Stimulated activated naive CD8-positive, alpha-beta T cell treated with anti-CD3 and anti-CD28 coated beads, Interleukin-15, amount 100 ng/mL, for 72 hours (primary cell): ENCODE measurements at places on chromosomes 7 and 10.

DNA sequence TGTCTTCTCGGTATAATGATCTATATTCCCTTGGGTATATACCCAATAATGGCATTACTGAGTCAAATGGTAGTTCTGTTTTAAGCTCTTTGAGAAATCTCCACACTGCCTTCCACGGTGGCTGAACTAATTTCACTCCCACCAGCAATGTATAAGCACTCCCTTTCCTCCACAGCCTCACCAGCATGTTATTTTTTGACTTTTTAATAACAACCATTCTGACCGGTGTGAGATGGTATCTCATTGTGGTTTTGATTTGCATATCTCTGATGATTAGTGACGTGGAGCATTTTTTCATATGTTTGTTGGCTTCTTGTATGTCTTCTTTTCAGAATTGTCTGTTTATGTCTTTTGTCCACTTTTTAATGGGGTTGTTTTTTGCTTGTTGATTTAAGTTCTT lies 33.6 kb downstream of the KIAA1217 start:
- DNase-seq: no peak

- no peak for DNase-seq
These were observed 147.9 kb upstream of the SEMA3C start for GRCh38 chr7:81066797-81067196.

DNA sequence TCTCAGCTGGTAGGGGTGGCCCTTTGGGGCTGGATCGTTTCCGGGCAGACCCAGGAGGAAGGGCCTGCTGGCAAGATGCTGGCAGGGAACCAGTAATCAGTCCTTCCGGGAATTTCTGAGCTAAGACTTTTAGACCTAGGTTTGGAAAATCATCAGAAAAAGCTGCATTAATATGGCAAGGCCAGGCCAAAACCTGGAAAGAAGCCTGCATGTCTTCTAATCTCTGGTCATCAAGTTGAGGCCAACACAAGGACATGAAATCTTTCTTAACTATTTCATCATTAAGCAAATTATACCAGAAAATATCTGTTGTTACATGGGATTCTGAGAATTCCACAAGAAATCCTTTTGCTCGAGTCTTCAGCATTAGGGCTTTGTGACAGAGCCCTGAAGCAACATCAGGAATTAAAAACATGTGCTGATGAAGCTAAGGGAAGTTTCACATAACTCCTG lies 19.9 kb downstream of the CPA1 start:
- DNase-seq: no peak

DNA sequence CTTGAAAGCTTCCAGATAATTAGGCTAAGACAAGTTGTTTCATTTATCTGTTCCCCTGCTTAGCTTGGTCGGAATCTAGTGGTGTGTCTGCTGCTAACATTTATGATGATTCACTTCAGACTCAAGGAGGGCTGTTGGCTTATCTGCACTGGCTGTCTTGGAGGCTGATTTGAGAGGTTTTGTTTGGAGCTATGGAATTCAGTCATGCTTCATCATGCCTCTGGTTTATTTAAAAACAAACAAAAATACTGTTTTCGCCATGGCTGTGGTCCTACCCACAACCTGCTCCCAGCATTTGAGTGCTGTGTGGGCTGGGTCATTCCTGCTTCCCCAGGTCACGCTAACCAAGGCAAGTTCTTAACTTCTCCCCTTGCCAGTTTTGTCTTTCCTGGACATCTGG lies 11.7 kb upstream of the ARPC1B start:
- no peak for DNase-seq

GRCh38 chr7:135283959-135284638 lies 50.5 kb downstream of the STRA8 start:
- DNase-seq: no peak

DNA sequence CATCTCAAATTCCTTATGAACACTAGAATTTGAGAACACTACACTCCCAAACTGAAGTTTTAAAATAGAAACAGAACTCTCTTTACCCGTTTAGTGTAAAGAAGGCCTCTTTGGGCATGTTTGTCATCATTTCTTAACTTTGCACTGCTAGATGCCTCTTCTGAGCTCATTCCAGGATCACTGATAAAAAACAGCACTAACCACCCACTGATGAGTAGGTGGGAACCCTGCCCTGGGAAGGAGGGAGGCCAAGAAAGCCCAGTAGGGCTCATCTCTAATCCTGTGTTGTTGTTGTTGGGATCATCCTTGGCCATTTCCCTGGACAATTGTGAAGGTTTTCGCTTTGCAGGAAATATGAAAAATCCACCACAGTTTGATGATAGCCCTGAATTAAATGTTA lies 68.2 kb downstream of the CUBN start:
- no peak for DNase-seq

DNA sequence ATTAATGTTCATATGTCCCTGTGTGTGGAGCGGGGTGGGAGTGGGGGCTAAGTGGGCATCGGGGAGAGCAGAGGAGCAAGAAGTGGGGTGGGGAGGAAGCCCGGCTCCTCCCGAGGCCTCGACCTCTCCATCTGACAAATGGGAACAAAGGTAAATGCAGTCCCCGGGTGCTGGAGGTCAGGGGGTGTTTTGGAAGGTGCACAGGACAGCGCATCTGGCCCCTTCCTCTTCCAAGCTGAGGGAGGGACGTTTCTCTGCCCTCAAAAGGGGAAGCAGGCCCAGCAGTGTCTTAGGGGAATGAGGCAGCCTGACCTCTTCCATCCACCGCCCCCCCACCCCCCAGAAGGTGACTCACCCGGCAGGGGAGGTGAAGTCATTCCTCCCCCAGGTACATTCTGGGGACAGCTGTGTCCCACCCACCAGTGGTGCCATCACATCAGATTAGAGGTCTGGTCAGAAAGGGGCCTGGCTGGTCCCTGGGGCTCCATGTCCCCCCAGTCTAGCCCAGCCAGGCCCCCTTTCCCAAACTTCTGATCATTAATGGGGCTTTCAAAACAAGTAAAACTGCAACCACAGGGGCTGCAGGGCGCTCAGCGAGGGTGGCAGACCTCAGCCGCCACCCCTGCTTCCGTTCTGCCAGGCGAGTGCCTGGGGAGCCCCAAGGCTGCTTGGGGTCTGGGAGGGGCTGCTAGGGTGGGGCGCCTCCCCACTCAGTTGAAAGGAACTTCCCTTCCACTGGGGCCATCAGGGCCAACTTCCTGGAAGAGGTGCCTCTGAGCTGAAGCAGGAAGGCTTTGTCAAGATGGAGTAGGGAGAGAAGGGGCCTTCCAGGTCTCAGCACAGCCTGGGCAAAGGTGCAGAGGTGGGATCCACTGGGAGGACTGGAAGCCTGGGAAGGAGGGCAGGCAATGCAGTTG lies 10.8 kb downstream of the LFNG start:
- DNase-seq: peak; percentile 70

DNA sequence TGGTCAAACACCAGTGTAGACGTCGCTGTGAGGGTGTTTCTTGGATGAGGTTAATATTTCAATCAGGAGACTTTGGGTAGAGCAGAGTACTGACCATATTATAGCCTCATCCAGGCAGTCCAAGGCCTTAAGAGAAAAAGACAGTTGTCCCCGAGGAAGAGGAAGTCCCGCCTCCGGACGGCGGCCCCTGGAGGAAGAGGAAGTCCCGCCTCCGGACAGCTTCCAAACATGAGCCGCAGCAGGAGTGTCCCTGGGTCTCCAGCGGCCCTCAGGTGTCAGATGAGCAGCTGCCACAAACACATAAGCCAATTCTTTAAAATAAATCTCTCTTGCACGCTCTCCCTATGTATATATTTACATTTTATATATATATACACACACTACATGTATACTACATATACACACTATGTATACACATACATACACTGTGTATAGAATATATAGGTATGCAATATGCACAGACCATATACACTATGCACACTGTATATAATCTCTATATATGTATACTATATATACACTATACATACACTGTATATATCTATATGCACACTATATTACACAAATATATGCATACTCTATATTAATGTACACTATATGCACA lies 37.5 kb downstream of the PWWP2B start:
- no peak for DNase-seq

- no peak for DNase-seq
These were observed 156.1 kb upstream of the PLXDC2 start for GRCh38 chr10:19659920-19660655.

GRCh38 chr10:75403939-75404814 lies 2.6 kb upstream of the ZNF503 start:
- peak; percentile 14 for DNase-seq

- no peak for DNase-seq
These were observed 90.7 kb downstream of the GNAI1 start for GRCh38 chr7:80225361-80225760.

DNA sequence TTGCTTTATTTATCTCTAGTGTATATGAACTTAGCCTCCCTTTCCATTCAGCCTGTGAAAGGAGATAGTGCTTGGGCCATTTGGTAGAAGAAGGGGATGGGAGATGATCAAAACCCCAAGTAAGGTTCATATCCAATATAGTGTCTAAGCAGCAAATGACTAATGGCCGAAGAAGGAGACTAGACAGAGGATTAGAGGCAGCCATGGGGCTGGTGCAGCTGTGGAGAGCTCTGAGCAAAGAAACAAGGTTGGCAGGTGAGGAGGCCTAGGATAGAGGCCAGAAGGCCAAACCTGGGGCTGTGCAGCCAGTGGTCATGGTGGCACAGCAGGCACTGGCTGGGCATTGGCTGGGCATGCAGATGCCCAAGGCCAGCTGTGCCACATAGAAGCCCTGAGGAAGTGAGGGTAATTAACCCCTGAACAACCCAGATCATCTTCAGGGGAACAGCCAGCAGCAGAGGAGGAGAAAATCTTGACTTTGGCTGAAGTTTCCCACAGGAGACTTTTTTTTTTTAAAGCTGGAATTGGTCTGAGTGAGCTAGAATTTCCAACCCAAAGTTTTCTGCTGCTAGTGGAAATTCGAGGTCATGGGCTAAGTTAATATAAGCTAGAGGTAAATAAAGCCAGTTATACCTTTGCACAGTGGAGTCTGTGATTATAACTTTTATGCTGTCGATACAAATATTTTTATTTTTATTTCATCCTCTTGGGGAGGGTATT lies 10.3 kb upstream of the CPA1 start:
- DNase-seq: no peak

GRCh38 chr10:18303851-18304801 lies 163.9 kb downstream of the CACNB2 start:
- DNase-seq: no peak

DNA sequence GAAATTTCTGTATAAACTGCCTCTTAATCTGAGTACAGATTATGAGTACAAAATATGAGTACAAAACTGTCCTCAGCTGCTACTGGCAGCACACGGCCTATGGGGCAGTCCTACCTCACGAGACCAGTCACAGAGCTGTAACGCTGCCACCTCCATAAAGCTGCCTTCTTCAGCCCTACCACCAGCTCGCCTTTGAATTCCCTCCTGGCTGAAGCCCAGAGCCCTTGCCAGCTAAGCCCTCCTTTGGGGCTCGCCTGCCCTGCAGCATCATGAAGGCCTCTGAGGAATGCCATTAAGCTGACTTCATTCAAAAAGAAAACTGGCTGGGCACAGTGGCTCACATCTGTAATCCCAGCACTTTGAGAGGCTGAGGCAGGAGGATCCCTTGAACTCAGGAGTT lies 180.0 kb upstream of the SH2B2 start:
- no peak for DNase-seq

DNA sequence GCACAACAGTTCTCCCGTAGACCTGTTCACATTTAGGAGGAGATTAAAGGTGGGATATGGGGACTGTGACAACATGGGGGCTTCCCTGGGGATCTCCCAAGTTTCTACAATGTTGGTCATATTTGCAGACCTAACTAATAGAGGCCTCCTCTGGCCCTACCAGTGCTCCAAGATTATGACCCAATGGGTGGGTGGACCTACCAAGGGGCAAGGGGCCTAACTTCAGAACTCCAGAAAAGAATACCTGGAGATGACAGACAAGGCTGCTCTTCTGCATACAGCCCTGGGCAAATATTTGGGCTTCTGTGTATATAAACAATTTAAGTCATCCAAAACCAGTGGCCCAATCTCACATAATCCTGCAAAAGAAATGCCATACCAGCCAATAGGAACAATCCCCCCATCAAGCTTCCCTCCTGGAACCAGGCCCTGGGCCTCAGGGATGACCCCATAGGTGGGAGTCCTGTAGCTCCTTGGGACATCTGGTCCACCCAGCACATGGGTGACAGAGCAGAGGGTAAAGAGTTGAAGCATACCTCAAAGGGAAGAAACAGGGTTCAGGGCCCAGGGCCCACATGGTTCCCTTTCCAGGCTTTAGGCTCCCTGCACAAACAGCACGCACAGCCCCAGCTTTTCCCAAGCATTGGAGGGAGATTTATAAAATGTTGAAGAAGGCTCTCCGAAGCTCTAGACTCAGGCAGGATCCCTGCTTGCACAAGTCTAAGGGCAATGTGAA lies 86.1 kb upstream of the CHST15 start:
- no peak for DNase-seq

- DNase-seq: peak; percentile 37
These were observed 185.2 kb upstream of the ITGB1 start for GRCh38 chr10:33143160-33143728.

- DNase-seq: no peak
These were observed 2.8 kb upstream of the DEPP1 start for GRCh38 chr10:44981172-44982113.

DNA sequence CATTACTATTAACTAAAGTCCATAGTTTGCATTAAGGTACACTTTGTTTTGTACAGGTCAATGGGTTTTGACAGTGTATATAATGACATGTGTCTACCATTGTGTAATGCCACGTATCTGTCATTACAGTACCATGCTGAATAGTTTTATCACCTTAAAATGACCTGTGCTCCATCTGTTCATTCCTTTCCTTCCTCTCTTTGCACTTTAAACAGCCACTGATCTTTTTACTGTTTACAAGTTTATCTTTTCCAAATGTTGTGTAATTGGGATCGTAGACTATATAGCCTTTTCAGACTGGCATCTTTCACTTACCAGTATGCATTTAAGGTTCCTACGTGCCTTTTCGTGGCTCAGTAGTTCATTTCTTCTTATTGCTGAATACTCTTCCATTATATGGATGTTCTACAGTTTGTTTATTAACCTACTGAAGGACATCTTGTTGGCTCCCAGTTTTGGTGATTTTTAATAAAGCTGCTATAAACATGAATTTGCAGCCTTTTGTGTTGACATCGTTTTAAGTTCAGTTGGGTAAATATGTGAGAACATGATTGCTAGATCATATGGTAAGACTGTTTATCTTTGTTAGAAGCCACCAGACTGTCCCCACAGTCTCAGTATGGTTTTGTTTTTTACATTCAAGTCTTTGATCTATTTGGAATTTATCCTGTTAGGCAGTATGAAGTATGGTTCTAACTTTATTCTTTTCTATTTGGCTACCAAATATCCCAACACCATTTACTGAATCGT lies 24.7 kb downstream of the STAM start:
- no peak for DNase-seq

DNA sequence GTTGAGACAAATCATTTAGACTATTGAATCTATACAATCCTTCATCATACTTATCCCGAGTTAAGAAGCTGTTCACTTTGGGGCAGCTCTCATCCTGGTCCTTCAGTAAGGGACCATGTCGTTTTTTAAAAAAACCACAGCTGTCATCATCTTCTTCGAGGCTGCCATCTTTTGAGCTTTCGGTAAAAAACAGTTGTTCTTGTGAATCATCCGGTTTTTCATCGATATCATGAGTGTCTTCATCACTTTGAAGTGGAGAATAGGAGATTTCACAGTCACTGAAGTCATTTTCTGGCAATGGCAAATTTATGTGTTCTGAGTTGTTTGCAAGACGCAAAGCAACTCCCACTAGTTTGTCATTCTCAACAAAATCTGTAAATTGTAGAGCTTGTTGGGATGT lies 3.9 kb downstream of the DCLRE1A start:
- DNase-seq: no peak
